ENCODE measurements at places on chromosomes 4 and X.

DNA sequence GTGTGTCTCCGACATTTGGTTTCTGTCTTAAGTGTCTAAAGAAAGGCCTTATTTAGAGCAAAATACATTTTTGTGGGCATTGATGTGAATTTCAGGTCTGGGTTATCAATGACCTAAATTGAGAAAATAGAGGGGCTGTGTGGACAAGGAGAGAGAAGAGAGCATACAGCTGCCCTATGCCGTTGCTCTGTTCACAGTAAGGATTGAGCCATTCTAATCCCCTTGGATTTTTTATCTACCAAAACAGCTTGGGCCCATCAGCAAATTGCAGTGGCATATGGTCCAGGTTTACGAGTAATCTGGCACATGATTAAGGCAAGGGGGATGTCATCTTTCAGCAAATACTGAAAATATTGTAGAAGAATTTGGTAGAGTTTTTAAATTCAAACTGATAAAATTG is 210.2 kb downstream of the ANTXR2 start:
- DNase-seq: no peak

DNA sequence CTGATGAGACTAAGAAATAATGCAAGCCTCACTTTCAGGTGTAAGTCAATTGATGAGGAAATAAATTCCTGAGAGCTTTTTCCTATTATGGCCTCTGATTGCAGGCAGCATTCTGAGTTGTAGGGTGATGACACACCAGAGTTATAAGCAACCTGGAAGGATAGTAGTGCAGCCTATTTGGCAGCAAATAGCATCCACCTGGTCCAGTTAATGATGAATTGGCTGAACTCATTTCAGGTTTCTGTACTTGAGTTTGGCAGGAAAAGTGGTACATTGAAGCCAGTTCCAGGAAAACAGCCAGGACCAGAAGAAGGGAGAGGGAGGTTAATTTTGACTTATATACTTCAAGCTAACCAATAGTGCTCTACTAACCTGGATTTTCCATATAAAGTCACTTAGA is 316.8 kb downstream of the NAF1 start:
- DNase-seq: no peak

DNA sequence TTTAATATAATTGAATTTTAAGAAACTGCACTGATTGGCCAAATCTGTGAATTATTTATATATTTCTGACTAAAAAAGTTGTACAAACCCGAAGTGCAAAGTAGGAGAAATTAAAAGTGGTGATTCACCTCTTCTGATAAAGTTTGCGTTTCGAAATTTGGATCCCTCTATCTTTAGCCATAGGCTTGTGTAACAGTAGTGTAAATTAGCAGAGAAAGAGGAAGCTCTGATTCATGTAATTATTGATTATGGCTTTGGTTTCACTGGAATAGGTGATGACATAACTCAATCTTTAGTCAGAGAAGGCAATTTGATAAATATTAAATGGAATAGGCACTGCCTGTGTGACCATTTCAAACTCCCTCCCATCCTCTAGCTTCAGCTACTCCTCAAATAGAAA is 717.8 kb upstream of the PCDH7 start:
- DNase-seq: no peak

GRCh38 chr4:11487868-11488544 is 59.3 kb upstream of the HS3ST1 start:
- no peak for DNase-seq
